Left hindlimb (tissue), 1 donor: ENCODE measurements at places on chromosomes 6 and 20.
A peak's percentile ranks its signal among the peaks of the same experiment; 100 is the strongest.

DNA sequence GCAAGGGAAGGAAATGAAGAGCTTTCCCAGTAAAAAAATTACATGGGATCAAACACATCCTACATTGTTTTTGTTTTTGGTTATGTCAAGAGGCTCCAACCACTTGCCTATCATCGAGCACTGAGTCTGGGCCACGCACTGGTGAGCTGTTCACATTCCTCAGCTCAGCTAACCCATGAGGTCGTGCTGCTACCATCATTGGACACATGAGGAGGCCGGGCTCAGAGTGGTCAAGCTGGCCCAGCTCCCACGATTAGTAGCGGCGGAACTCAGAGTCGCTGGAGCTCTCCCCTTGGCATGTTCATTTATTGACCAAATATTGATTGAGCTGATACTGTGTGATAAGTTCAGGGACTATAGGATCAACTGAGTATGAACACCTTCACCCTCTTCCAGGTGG, 164.9 kb downstream of the CDH26 start:
- no peak for DNase-seq

- no peak for DNase-seq
These were observed 859.7 kb downstream of the EPHA7 start for GRCh38 chr6:92559611-92560010.

DNA sequence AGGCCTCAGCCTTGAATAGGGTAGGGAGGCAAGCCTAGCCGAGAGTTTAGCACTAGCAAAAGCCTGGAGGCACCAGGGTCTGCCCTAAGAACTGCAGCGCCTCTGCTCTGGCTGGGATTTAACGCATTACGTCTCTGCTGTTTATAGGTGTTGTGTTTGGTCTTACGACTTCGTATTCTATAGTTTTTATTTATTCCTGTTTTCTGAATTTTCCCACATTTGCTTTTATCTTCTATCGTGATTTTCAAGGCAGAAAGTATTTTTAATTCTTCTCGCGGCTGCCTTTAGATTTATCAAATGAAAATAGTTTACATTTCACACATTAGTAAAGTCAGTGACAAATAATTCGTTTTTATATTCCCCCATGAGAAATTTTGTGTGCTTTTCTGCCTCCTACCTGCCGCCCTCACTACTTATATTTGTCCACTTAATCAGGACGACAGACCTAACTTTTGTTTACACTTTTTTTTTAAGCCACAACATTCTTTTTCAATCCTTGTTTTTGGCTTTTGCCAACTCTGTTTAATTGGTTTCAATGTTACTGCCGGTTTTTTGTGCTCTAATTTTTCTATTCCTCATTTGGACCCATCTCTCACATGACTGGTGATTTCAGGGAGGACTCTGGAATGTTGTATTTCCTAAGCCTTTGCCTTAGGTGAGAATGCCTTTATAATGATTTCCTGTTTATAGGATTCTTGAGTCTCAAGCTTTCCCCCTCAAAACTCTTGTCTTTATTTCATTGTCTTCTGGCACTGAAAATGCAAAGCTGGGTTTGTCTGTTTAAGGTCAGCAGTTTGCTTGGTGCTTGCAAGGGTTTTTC, 1.3 kb upstream of the LZTS3 start:
- DNase-seq, result no peak

DNA sequence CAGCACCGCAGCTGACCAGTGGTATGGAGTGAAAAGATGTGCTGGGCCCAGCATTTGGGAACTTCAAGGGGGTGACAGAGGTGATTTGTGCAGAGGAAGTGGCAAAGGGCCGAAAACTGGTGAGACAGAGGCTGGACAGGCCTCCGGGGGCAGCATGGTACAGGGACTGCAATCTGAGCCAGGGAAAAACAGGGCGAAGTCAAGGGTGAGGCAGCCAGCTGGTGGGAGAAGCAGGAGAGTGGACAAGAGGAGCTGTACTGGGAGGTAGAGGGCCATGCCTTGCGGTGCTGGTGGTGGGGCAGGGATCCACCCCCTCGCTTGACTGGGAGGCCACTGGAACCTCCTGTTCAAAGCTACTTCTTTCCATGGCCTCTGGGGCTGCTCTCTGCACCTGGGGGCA, 7.3 kb upstream of the GFRA4 start:
- peak; percentile 27 for DNase-seq

DNA sequence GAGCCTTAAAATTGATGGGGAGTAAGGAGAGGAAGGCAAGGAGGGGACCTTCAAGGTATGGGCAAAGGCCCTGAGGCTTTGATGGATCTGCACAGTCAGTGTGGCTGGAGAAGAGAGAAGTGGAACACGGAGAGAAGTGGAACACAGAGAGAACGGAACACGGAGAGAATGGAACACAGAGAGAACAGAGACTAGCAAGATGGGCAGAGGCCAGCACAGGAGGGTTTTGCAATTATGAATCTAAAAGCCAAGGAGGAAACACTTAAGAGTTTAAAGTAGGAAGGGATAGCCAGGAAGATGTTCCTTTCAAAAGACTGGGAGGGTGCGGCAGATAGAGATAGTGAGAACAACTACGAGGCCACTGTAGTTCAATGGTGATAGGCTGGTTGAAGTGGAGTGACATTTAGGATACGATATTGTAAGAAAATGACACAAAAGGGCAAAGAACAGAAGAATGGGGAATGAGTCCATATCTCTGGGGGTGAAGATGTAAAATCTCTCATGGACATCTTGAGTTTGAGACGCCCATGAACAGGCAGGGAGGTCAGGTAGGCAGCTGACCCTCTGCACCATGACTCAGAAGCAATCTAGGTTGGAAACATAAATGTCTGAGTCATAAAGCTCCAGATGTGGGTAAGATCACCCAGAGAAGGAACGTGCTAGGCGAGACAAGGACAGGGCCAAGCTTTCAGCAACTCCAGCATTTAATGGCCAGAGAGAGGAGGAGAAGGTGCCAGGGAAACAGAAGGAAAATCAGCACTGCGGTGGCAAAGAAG, 25.4 kb downstream of the ZMYND8 start:
- DNase-seq, result no peak

DNA sequence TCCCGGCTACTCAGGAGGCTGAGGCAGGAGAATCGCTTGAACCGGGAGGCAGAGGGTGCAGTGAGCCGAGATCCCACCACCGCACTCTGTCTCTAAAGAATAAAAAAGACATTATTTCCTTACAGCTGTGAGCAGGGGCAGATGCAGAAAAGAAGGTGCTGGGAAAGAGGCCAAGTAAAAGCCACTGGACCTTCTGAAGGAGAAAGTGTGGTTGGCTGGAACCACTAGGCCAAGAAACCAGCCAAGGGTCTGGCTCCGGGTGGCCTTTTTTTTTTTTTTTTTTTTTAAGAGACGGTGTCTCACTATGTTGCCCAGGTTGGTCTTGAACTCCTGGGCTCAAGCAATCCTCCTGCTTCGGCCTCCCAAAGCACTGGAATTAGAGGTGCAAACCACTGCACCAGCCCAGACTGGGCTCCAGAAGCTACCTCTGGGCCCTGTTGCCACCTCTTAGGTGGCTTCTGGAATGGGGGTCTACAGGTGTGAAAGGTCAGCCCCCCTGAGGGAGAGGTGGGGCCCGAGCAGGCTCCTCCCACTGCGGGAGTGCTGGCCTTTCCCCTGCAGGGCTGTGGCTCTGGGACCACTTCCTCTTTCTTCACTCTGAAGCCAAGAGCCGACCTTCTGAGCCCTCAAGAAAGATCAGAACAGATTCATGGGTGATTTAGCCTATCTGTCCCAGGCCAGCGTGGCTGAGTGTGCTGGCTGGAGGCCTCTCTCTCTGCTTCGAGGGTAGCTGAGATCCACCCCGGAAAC, at the start of gene FGD2:
Gene FGD2, plus strand, starts transcription at position 595 of the 750 bp plus-strand sequence. CDS start 163 bp downstream, outside the sequence.
- DNase-seq, result peak; percentile 29

- DNase-seq, result no peak
These were observed 380.3 kb upstream of the RSPO3 start for GRCh38 chr6:126738146-126738545.

DNA sequence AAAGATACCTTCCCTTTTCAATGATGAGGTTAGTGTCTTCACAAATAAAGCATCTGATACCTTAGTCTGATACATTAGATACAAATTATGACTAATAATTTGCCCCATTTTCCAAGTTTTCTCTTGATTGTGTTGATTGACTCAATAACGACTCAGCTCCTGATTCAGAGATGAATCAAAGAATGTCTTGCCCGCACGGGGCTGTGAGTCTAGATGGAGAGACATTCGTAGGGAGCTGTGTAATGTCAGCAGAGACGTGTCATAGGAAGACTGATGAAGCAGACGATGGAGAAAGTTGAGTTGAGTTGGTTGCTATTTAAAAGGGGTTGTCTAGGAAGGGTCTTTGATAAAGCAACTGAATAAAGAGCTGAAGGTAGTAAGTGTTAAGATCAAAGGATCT, 78.2 kb downstream of the TSHZ2 start:
- DNase-seq, result no peak

GRCh38 chr20:14989535-14990290, 652.3 kb upstream of the FLRT3 start:
- no peak for DNase-seq

- DNase-seq, result no peak
These were observed 102.0 kb downstream of the MAP3K7 start for GRCh38 chr6:90484903-90485302.

DNA sequence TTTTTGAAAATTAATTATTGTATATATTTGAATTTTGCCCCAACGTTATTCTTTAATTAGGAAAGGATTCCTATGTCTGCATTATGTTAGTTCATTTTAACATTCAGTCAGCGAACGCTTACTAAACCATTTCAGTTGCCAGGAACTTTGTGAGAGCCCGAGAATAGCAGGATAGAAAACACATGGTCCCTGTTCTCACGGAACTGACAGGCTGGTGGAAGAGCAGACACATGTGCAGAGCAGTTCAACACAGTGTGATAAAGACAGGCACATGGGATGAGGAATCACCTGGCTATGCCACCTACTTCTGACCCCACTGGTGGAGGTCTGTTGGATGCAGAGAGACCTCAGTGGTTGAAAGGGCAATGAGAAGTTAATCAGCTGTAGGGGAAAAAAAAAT, 367.2 kb downstream of the EPM2A start:
- DNase-seq, result no peak

- DNase-seq, result no peak
These were observed 6.5 kb downstream of the DDO start for GRCh38 chr6:110408901-110409300.

GRCh38 chr20:58619864-58620431, 31.1 kb upstream of the STX16 start:
- no peak for DNase-seq

GRCh38 chr6:125198398-125198937, 44.9 kb downstream of the TPD52L1 start:
- no peak for DNase-seq
